C1 segment of cervical spinal cord (tissue), 14 donors: ENCODE measurements at places on chromosomes 2 and 18.

DNA sequence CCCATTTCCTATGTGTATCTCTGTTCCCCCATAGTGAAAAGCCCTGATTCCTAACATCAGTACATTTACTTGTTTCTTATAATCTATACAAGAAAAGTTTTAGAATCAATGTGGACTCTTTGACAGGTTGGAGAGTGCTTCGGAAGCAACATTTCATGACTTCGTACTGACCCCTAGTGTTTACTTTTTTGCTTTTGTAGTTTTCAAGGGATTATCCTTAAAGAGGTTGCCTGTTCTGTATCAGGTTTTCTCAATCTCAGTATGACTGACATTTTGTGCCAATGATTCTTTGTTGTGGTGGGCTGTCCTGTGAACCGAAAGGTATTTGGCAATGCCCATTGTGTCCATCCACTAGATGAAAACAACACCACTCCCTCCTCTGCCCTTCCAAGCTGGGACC lies 43.3 kb upstream of the SERPINB2 start:
- no peak for DNase-seq

DNA sequence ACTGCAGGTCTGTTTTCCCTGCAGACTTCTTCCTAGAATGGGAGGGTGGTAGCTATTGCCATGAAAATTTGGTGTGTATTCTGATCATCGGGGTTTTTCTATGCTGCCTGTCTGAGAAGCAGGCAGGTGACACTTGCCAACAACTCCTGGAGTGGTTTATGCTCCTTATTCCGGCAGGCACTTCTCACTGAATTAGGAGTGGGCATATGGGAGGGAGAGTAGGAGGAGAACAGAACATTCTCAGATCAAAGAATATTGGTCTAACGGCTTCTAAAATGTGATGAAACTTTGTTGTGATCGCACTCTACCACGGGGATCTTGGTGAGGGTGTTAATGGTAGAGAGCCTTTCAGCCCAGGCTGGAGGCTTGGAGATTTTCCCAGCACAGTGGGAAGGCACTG lies 480.8 kb downstream of the PLCL1 start:
- DNase-seq: no peak

DNA sequence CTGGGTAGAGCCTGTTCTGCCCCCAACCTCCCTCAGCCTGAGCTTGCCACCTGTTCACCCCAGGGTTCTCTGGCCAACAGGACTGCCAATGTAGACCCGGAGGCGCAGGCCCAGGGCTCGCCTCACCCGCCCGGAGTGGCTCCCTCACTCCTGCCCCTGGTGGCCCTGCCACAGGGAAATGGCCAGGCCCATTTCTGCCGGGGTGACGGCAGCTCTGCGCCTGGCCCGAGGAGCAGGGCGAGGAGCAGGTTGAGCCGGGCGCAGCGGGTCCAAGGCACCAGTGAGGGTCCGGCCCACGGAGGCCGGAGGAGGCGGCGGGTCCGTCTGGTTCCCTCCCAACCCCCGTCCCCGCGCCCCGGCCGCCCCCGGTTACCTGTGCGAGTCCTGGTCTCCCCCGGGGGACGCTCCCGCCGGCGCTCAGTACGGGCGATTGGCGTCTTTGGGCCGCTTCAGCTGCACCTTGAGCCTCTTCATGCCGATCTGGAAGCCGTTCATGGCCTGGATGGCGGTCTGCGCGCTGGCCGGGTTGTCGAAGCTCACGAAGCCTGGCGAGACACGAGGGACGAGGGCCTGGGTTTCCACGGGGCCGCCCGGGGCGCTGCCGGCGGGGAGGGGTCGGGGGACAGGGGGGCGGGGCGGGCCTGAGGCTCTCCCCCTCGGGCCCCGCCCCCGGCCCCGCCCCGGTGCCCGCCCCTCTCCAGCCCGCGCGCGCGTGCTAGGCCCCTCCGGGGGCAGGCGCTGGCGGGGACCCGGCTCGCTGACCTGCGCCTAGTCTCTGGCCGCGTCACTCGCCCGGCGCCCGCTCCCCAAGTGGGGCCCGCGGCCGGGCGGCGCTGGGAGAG lies 312.0 kb downstream of the CELF4 start:
- DNase-seq: no peak

DNA sequence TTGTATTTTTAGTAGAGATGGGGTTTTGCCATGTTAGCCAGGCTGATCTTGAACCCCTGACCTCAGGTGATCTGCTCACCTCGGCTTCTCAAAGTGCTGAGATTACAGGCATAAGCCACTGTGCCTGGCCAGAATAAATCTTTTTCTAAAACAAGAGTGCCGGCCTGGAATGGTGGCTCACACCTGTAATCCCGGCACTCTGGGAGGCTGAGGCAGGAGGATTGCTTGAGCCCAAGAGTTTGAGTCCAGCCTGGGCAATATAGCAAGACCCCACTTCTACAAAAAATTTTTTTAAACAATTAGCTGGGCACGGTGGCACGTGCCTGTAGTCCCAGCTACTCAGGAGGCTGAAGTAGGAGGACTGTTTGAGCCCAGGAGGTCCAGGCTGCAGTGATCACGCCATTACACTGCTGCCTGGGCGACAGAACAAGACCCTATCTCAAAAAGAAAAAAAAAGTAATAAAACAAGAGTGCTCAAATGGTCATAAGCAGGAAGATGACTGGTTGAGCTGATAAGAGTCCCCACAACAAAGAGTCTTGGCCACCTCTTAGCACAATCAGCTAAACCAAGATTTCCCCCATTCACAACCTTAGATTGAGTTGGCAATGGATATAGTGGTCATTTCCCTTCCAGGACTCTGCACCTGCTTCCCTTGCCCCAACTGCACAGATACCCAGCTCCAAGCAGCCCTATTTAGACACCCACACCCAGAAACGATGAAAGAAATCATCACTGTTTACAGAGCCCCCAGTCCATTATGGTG lies 5.8 kb upstream of the UCN start:
- DNase-seq: no peak

- DNase-seq: no peak
These were observed 664.8 kb downstream of the DCC start for GRCh38 chr18:53004798-53005197.

DNA sequence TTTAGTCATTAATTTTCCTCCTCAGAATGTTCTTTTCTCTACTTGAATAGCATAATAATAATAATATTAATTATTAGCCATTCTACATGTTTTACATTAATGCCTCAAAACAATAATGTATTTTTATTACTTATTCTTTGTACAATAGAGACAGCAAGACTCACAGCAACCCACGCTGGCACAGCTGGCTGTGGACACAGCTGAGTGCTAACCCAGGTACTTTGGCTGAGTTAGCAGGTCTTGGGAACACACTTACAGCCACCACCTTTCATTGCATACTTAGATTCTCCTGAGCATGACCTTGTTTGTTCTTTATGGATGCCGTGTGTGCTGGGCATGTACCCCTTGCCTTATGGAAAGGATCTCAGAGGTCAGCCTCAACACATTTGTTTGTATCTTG lies 260.2 kb upstream of the ST6GAL2 start:
- no peak for DNase-seq

DNA sequence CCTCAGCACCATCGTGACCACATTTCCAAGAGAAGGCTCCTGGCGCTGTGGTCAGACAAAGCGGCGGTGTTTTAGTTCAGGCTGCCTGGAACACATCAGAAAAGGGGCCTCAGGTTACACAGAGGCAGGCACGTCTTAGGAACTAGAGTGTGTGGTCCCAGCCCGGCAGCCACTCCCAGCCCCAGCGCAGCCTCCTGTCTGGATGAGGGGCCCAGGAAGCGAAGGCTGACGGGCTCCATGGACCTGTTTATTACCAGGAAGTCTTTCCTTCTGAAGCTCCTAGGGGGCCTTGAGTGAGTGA lies 10.0 kb upstream of the GPR55 start:
- DNase-seq: no peak

DNA sequence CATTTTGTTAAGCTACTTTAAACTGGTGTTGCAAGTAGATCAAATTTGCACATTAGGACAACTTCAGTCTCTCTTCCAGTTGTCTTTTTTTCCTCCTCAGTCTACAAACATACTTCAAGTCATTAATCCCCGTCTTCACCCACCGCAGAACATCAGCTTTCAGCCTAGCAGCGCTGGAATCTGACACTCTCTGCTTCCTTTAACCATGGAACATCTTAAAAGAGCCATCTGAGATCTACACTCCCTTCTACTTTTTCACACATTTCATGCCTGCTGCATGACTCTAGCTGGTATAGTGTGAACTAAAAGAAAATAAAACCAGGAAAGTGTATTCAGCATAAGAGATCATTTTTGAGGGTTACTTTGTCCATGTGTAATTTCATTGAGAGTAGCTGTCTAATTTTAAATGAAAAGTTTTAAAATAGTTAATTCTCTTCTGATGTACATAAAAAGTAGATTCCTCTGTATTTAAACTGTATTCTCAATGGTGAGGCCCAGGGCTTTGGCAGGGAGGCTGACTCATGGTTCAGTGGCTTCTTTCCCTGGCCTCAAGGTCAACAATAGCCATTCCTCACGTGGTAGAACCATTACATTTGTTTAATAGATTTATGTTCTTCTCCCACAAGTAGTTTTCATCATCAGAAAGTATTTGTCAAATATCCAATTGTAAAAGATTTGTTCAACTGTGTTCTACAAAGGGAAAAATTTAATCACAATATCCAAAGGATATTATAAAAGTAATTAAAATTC lies 16.5 kb downstream of the SGPP2 start:
- DNase-seq: no peak

DNA sequence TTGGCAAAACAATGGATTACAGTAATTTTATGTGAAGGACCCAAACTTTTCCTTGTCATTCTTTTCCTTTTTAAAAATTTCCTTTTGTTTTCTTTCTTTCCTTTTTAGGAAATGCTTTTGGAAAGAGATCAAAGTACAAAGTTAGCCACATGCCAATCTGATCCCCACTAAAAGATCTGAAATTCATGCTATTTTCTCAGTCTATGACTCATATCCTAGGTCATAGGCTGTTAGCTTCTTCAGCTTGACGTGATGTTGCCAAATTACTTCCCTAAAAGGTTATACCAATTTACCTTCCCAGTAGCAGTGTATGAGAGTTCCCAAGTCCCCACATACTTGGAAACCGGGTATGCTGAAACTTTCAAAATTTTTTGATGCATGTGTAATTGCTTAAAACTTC lies 355.3 kb downstream of the INSIG2 start:
- DNase-seq: no peak

- DNase-seq: no peak
These were observed 128.7 kb downstream of the NCKAP5 start for GRCh38 chr2:133439565-133439920.

GRCh38 chr2:70498054-70498453 lies 55.6 kb downstream of the TGFA start:
- DNase-seq: no peak

DNA sequence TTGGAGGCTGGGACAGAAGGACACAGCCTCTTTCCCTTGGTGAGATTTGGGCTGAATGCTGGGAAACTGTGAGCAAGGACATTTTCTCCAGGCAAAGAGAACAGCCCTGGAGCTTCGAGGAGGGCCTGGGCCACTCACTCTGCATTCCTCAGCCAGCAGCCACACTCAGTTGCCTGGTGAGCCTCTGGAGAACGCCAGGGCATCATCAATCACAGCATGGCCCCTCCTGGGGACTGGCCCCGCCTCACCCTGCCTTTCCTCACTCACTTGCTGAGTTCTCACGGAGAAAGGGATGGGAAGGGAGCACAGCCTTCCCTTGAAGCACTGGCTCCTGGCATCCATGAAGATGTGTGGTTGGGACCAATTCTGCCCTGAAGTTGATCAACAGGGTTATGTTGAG lies 55.0 kb downstream of the APOB start:
- DNase-seq: no peak

GRCh38 chr18:23539296-23539695 lies 36.0 kb downstream of the RMC1 start:
- DNase-seq: no peak

DNA sequence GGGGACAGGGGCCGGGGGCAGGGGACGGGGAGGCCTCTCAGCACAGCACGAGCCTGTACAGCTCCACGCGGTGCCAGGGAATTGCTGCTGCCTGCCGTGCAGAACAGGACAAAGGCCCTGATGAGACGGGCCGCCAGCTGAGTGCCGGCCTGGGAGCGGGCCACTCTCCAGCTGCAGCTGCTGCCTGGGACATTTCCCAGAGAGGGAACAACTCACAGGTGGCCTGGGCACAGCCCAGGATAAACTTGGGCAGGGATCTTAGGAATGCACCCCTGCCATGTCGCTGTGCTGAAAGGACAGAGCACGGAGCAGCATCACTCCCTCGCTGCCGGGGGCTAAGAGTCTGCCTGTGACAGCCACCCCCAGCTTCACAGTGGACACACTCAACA lies 38.8 kb downstream of the CENPO start:
- peak; percentile 51 for DNase-seq

- no peak for DNase-seq
These were observed 89.7 kb downstream of the SPTBN1 start for GRCh38 chr2:54545702-54546450.

DNA sequence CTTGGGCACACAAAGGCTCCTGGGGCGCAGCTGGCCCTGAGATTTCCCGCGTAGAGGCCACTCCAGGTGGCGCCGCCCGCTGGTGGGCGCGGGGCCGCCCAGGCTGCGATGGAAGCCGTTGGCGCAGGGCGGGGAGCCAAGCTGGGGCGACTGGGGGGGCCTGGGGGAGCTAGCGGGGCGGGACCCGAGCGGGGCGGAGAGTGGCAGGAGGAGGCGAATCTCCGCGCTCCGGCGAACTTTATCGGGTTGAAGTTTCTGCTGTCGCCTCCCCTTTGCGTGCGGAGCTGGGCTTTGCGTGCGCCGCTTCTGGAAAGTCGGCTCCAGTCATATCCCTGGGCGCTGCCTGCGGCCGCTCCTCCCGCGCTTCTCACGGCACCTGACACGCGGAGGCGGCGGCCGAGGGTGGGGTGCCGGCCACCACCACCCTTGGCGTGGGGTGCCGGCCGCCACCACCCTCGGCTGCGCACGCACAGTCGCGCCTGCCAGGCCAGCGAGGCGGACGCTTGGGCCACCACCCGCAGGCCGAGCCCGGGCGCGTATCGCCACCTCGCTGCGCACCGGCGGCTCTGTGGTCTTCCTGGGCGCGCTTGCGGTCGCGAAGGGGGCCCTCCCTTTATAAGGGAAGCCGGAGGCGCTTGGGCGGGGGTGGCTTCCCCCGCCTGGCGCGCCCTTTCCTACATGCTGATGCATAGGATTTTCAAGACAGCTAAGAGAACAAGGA lies 919 bp upstream of the CYP1B1 start:
- no peak for DNase-seq

DNA sequence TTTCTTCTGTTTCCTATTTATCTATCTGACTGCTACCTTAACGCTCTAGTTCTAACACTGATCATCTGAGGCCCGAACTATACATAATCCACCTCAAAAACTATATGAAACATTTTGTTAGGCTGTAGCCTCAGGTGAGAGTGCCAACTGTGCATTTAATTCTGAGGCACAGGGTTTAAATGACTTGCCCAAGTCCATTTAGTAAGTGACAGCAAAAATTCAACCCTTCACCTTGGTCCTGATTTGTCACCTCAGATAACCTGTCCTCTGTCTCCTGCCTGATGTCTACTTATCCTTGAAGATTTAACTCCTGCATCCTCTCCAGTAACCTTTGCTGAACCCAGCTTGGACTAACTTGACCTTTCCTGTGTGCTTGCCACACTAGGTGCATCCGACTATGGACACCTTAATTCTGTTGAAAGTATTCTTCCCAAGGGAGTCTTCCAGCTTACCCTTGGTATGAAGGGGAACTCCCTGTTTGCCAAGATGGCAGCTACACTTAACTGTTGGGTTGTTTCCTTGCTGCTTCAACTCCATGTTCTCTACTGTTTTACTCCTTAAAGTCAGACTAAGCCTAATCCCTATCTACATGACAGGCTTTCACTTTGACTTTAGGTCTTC lies 23.5 kb downstream of the CD302 start:
- no peak for DNase-seq
